Activated CD4-positive, alpha-beta memory T cell treated with anti-CD3 and anti-CD28 coated beads, Interleukin-2, amount 10 ng/mL, durations not matched to agents 7 days and 5 days (primary cell): ENCODE measurements at places on chromosomes 7 and 10. TPM values are rescaled to one million over a fixed set of nuclear protein-coding genes. Genes with fewer than 3 reads are reported as not detected.

DNA sequence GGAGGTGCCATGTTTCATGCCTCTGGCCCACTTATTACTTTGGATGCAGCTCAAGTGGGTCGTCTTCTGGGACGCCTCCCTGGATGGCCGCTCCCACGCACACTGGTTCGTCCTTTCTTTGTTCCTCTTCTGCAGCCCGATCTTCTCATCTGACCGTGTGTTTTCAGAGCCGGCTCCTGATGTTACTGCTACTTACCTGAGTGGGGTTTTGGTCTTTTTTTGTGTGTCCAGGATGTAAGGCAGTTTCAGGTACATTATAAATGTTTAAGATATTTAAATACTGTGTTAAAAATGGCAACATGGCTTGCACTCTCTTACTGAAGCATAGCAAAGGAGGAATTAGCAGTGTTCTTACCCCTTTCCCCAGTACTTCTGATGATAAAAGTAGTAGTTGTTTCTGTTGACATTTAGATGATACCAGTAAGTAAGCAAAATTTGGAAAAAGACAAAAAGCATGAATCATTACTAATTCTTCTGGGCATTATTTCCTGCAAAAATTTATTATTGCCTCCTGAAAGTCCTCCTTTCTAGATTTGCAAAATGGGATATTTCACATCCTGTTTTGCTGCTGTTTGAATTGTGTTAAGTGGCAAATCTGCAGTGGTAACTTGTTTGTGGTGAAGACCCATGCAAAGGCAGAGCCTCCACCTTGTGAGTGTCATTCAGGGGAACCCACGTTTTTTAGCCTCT, 59.4 kb downstream of the SHH start:
- no peak for DNase-seq

DNA sequence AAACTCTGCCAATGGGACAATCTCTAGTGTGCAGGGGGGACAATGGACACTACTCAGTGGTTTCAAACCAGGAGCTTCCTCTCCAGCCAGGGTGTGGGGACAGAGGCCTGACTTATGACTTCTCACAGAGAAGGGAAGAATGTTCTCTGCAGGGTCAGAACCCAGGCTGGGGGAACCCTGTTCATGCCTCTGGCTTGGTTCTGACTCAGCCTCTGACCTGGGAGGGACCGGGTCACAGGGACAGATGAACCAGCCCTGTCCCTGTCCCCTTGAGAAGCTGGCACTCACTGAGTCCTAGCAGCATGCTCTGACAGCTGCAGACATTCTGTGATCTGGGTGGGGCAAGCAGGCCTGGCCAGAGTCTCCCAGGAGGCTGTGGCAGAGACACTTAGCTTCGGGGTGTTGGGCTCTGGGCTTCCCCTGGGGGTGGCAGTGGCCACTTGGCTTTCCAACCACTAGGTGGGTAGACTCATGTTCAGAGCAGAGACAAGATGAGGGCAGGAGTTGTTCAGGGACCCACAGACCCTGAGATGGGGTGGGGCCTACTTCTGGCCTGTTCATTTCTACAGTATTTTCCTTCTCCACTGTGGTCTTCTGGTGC, 13.6 kb downstream of the TSPAN15 start:
- DNase-seq: peak; percentile 37

GRCh38 chr7:101258243-101258731, 13.4 kb upstream of the FIS1 start:
- no peak for DNase-seq

ANKRD61 gene
- total RNA-seq: 0.20 TPM

SGCE gene
- 0.90 TPM for total RNA-seq

DNA sequence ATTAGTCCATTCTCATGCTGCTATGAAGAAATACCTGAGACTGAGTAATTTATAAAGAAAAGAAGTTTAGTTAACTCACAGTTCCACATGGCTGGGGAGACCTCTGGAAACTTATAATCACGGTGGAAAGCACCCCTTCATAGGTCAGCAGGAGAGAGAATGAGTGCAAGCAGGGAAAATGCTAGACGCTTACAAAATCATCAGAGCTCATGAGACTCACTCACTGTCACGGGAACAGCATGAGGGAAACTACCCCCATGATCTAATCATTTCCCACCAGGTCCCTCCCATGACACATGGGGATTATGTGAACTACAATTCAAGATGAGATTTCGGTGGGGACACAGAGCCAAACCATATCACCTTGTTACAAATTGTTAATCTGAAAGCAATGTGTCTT, 15.8 kb downstream of the TAS2R39 start:
- no peak for DNase-seq

MSMB gene
- not detected for total RNA-seq

DNA sequence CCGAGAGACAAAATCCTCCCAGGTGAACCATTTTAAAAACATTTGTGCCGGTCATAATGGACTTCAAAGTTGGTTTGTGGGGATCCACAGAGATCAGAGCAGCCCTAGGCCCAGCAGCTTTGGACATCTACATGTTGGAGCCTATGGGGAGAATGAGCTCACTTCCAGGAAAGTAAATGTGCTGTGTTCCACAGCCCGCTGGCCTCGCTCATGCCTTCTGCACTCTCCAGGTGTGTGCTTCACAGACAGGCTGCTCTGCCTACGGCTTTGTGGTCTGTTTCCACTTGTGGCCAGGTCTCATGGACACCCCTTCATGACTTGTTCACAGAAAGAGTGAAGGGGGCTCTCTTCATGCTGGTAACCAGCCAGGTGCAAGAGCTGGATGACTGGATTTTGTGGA, 141.6 kb downstream of the ADARB2 start:
- no peak for DNase-seq

ZNF727 gene
- not detected for total RNA-seq

GATA3 gene
- 112 TPM for total RNA-seq

- no peak for DNase-seq
These were observed 183.4 kb downstream of the MACC1 start for GRCh38 chr7:20033621-20034400.

GPR26 gene
- not detected for total RNA-seq

DNA sequence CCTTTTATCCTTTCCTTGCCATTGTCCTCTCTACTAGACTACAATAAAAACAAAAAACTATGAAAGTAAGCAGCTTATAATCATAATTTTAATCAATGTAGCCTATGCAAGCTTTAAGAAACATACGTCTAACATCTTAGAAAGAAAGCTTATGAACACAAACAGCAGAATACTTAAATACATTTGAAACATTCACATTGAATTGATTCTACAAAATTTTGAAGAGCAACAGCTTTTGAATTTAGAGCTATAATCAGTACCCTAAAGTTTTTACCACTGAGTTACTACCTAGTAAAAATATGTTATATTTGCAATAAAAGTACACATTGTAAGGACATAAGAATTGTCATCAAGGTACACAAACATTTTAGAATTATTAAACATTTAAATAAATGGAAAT, 7.2 kb downstream of the MEOX2 start:
- DNase-seq: no peak

AKR1E2 gene
- total RNA-seq: 4.8 TPM

DNA sequence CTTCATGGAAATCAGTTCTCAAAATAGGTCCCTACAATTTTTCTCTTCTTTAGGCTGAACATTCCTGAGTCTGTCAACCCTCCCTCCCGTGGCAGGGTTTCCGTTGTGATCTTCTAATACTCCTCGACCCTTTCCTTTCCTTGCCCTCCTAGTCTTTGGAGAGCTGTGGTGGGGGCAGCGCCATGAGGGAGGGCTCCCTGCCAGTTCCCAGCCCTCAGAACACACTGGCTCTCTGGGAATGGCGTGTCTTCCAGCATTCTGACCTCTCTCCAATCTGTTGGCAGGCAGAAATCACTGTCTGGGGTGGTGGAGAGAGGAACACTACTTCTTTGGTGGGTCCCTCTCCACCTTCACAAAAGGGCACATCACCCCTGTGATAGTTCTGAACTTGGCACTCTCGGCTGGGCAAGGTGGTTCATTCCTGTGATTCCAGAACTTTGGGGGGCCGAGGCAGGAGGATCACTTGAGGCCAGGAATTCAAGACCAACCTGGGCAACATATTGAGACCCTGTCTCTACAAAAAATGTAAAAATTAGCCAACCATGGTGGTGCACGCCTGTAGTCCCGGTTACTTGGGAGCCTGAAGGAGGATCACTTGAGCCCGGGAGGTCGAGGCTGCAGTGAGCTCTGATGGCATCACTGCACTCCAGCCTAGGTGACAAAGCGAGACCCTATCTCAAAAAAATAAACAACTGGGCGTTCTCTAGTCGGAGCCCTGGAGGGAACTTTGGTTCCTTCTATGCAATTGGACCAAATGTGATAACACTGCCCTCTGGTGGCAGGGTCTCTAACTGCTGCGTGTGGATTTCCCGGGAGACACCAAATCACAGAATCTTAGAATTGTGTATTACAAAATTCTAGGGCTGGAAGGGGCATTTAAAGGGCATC, 13.1 kb upstream of the ARPC1A start:
- DNase-seq: peak; percentile 79

GRCh38 chr10:4581929-4582328, 244.1 kb upstream of the AKR1E2 start:
- no peak for DNase-seq

DNA sequence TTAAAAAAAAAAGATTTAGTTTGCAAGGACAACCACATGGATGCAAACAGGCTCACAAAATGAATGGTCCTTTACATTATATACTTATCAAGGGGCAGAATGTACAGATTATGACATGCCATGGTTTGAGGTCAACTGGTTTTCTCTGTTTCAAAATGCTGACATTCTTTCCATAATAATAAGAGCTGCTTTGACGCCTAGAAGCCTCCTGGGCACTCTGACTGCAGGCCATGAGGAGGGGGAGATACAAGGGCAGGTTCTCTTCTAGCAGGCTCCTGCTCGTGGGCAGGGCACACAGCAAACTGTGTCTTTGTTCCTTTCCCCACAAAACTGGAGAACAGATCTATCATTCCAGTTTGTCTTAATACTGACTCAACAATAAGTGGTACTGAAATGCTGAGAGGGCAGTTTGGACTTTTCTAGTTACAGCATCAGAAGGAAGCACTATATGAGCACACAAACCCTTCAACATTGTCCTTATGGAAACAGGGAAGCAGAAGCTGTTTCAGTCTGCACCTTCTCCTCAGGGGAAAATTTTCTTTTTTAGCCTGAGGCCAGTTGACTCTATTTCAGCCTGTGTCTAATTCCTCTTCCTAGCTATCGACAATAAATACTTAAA, 314.9 kb upstream of the AOAH start:
- DNase-seq: no peak

GRCh38 chr10:78805176-78805575, 263.6 kb upstream of the ZMIZ1 start:
- no peak for DNase-seq

GRCh38 chr10:79453392-79453791, 8.0 kb upstream of the ZCCHC24 start:
- DNase-seq: no peak

PRKAG2 gene
- 25.4 TPM for total RNA-seq

- no peak for DNase-seq
These were observed 10.6 kb downstream of the ZCCHC24 start for GRCh38 chr10:79434821-79435251.

DNA sequence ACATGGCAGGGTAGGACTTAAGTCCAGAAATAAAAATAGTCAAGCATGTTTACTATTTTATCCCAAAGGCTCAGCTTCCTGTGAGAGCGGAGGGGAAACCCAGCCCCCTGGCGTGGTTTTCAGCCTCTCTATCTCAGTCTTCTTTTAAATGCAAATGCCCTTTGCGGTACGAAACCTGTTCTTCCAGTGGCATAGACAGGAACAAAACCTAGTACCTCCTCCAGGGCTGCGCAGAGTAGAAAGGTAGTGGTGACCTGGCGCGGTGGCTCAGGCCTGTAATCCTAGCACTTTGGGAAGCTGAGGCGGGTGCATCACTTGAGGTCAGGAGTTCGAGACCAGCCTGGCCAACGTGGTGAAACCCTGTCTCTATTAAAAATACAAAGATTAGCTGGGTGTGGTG, 181.3 kb upstream of the FOXK1 start:
- DNase-seq: no peak

DNA sequence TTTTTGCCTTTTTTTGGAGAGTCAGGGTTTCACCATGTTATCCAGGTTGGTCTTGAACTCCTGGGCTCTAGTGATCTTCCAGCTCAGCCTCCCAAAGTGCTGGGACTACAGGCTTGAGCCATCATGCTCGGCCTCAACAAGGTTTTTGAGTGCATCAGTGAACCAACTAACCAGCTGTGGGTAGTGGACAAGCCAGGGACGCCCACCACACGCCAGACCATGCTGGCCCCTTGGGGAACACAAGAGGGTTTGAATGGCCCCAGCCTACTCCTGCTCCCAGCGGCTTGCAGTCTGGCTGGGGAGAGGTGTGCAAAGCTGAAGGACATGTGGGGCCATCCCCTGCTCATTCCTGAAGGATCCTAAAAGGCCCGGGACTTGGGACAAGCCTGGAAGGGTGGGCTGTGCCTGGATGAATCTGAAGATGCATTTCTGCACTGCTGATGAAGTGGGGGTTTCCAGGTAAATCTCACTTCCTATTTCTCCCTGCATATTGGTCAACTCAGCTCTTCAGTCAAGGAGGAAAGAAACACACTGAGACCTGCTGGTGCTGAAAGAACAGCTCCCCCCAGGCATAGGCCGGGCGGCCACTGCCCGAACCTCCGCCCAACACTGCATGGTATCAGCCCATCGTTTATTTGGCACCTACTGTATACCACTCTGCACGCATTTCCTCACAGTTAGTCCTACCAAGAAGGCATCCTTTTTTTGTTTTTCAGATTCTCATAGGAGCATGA, 6.9 kb downstream of the MMD2 start:
- DNase-seq: no peak

DCLRE1A gene
- total RNA-seq: 18.2 TPM

WASHC2C gene
- 40.9 TPM for total RNA-seq

DNA sequence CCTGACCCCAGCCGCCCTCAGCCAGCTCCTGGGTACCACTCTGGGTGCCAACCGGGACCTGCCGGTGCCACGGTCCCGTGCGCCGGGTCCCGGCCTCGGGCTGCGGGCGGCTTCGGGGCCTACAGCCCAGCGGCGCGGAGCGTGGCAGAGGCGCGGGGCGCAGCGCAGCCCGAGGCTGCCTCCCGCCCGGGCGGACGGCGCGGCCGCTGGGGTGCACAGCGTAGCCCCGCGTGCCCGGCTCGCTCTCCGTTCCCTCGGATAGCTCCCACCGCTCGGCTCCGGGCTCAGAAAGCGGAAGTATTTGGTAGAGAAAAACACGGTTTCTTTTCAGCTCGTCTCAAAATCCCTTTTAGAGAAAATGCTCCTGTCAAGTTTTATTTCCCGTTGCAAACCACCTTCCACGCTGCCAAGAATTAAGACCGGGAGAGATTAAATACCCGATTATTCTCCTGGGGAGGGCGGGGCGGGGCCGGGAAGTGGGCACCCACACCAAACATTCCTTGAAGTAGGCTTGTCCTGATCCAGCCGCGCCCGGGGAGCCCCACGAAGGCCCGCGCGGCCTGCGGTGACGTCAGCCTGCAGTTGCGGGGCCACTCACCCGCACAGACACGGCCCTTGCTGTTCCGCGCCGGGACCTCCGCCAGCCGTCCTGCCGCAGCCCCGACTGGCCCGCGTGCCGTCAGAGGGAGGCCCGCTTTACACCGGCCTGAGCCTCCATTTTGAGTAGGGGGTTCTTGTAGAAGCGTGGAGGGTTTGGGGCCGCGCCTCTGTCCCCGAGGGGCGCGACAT, 7.2 kb downstream of the HOXA13 start:
- no peak for DNase-seq

PTPN20 gene
- 0.38 TPM for total RNA-seq

GRCh38 chr10:105658696-105659095, 1017.6 kb downstream of the SORCS3 start:
- no peak for DNase-seq
